ENCODE measurements at places on chromosomes 6 and 20. TPM values are rescaled to one million over a fixed set of nuclear protein-coding genes. Genes with fewer than 3 reads are reported as not detected.

The LCA5 gene
- total RNA-seq, result 3.6 TPM

The TREM1 gene
- total RNA-seq, result 30.6 TPM

The LHFPL5 gene
- not detected for total RNA-seq

The SPATS1 gene
- total RNA-seq, result not detected

The TTK gene
- total RNA-seq, result not detected

The C6orf15 gene
- 0.35 TPM for total RNA-seq

The PRR18 gene
- total RNA-seq, result not detected

The ABHD16B gene
- total RNA-seq, result not detected

The TCP11 gene
- total RNA-seq, result 1.8 TPM

All from uterus (tissue), 4 donors.